ENCODE measurements at places on chromosomes 4 and X.
A peak's percentile ranks its signal among the peaks of the same experiment; 100 is the strongest.

- peak overlapping the region; percentile 52 for H3K27ac ChIP-seq
- DNase-seq, result peak; percentile 11
- no peak overlapping the region for H3K4me3 ChIP-seq
These were observed 55.0 kb downstream of the SYTL5 start for GRCh38 chrX:38061335-38061734.

DNA sequence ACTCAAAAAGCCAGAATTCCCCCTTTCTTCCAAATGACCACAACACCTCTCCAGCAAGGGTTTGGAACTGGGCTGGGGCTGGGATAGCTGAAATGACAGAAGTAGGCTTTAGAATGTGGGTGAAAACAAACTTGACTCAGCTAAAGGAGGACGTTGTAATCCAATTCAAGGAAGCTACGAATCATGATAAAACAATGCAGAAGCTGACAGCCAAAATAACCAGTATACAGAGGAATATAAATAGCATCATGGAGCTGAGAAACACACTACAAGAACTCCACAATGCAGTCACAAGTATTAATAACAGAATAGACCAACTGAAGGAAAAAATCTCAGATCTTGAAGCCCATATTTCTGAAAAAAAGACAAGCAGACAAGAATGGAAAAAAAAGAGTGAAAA, 95.8 kb upstream of the TET2 start:
- H3K27ac ChIP-seq, result no peak overlapping the region
- H3K4me3 ChIP-seq, result no peak overlapping the region
- no peaks in the 10 kb centered on the region for H3K36me3 ChIP-seq
- H3K27me3 ChIP-seq, result no peaks in the 10 kb centered on the region

DNA sequence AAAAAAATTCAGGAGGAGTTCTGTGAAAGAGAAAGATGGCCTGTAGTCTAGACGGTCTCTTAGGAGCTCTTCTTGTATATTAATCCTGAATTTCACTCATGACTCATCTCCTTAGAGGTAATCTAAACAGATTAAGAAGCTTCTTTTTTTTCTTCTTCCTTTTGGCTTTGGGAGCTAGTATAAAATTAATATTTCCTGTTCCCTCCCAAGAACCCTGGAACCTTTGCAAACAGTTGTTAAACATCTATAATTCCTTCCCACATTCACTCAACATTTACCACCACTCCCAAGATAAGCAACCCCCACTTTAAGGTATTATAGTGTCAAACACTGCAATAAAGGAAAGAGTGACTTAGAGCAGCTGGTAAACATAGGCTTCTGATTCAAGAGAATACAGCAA, 146.4 kb upstream of the EDNRA start:
- H3K36me3 ChIP-seq, result no peaks in the 10 kb centered on the region
- H3K27ac ChIP-seq, result peak overlapping the region; percentile 29
- no peak overlapping the region for H3K4me3 ChIP-seq
- H3K4me1 ChIP-seq, result no peaks in the 10 kb centered on the region

DNA sequence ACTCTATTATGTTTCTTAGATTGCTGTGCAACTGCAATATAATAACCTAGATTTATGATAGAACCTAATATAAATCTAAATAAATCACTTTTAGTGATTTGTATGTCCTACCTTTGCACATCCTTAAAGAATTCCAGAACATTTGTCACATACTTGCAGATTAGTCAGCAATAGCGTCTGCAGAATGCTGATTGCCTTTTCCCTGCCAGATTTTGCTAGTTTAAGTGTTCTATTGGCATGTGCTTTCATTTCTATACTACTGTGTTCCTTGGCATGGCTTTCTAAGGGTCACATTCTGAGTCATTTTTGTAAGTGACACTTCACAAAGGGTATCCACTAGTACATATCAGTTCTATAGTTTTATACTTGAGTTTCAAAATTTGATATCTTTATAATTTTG, 303.1 kb upstream of the GIMD1 start:
- no peak overlapping the region for H3K27ac ChIP-seq
- H3K36me3 ChIP-seq, result no peaks in the 10 kb centered on the region
- DNase-seq, result no peak
- H3K4me3 ChIP-seq, result no peak overlapping the region
- no peaks in the 10 kb centered on the region for H3K27me3 ChIP-seq
- no peaks in the 10 kb centered on the region for H3K4me1 ChIP-seq

DNA sequence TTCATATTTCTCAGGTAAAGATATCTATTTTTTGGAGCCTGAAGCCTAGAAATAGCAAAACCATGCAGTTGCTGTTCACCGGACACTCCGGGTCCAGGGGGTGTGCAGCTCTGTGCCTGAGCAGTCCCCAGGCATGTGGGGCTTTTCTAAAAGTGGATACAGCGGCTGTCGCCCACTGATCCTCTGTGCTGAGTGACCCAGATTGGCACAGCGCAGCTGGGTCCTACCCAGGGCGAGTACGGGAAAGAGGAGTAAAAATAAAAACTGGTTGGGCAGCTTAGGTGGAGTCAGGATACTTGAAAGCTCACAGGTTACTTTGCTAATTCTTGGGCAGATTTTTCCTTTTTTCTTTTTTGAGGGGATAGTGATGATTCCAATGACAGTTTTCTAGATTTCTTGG, 118.8 kb downstream of the UCHL1 start:
- H3K27ac ChIP-seq, result no peak overlapping the region
- no peaks in the 10 kb centered on the region for H3K36me3 ChIP-seq
- DNase-seq, result no peak
- no peaks in the 10 kb centered on the region for H3K4me1 ChIP-seq

DNA sequence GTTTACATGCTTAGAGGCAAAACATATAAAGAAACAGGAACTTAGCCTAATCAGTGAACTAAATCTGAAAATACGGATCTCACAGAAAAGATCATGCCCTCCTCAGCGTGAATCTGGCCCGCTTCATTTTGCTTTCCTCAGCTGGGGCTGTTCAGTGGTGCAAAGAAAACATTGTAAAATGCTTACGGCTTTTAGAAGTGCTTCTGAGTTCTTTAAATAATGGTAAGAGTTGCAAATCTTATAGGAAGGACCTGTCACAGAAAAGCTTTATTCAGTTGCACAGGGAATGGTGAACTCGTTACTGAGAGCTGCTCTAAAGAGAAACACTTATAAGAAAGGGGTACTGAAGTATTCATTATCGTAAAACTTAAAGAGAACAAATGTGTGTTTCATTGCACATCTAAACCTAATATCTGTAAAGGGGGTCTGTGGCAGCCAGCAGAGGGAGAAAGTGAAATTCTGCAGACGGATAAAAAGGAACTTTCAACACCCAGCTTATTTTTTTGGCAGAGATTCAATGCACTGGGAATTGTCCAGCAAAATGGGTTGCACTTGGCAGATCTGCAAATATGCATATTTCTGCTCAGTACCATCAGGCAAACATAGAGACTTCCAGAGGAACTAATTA, 139.2 kb upstream of the ANK2 start:
- no peaks in the 10 kb centered on the region for H3K36me3 ChIP-seq
- H3K27me3 ChIP-seq, result no peaks in the 10 kb centered on the region
- no peak overlapping the region for H3K27ac ChIP-seq
- no peaks in the 10 kb centered on the region for H3K4me1 ChIP-seq
- no peak overlapping the region for H3K4me3 ChIP-seq

DNA sequence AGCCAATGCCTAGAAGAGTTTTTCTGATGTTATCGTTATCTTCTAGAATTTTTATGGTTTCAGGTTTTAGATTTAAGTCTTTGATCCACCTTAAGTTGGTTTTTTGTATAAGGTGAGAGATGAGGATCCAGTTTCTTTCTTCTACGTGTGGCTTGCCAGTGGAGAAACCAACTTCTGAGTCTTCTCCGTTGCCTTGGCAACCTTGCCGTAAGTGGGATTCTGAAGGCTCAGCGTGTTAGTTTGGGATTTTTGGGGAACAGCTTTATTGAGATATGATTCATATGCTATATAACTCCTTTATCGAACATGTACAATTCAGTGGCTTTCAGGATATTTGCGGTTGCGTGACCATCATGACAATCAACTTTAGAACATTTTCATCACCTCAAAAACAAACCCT, 17.7 kb downstream of the SMS start:
- H3K27ac ChIP-seq, result no peak overlapping the region
- H3K4me1 ChIP-seq, result peaks cover 16% of the 10 kb centered on the region
- no peaks in the 10 kb centered on the region for H3K36me3 ChIP-seq
- no peak overlapping the region for H3K4me3 ChIP-seq
- H3K27me3 ChIP-seq, result no peaks in the 10 kb centered on the region
- no peak for DNase-seq

GRCh38 chrX:134743091-134743490, 84.8 kb upstream of the PLAC1 start:
- H3K4me1 ChIP-seq, result no peaks in the 10 kb centered on the region
- H3K27ac ChIP-seq, result no peak overlapping the region
- H3K4me3 ChIP-seq, result no peak overlapping the region

DNA sequence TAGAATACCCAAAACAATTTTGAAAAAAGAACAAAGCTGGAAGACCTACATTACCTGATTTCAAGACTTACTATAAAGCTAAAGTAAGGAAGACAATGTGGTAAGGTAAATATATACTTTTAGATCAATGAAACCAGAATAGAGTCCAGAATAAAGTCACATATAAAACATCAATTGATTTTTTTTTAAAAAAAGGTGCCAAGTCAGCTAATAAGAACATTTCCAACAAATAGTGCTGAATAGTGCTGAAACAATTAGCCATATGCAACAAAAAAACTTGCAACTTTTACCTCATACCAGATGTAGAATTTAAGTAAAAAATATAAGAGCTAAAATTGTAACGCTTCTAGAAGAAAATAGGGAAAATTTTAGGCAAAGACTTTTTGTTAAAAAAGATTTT, 73.0 kb upstream of the PDHA1 start:
- no peak overlapping the region for H3K4me3 ChIP-seq
- no peak overlapping the region for H3K27ac ChIP-seq
- DNase-seq, result no peak
- no peaks in the 10 kb centered on the region for H3K36me3 ChIP-seq

- H3K36me3 ChIP-seq, result no peaks in the 10 kb centered on the region
- DNase-seq, result no peak
- no peak overlapping the region for H3K27ac ChIP-seq
- no peaks in the 10 kb centered on the region for H3K27me3 ChIP-seq
These were observed 26.7 kb upstream of the TBC1D19 start for GRCh38 chr4:26557164-26557563.

DNA sequence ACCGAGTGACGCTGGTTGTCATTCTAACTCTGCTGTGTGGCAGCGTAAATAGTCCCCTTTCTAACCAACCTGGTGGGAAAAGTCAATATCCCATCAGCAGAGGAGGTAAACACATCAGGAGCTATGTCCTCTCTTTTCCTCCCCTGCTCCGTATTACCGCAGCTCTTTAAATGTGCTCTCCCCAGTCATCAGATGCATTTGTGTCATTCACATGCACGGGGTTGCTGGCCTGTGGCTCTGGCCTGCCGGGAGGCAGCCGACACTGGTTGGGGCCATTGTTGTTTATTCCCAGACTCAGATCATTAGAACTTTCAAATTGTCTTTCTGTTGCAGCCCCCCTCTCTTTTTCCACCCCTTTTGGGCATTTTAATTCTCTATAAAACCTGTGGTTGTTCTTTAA, 21.9 kb downstream of the ARX start:
- no peaks in the 10 kb centered on the region for H3K27me3 ChIP-seq
- H3K36me3 ChIP-seq, result no peaks in the 10 kb centered on the region
- no peaks in the 10 kb centered on the region for H3K4me1 ChIP-seq
- no peak overlapping the region for H3K4me3 ChIP-seq

DNA sequence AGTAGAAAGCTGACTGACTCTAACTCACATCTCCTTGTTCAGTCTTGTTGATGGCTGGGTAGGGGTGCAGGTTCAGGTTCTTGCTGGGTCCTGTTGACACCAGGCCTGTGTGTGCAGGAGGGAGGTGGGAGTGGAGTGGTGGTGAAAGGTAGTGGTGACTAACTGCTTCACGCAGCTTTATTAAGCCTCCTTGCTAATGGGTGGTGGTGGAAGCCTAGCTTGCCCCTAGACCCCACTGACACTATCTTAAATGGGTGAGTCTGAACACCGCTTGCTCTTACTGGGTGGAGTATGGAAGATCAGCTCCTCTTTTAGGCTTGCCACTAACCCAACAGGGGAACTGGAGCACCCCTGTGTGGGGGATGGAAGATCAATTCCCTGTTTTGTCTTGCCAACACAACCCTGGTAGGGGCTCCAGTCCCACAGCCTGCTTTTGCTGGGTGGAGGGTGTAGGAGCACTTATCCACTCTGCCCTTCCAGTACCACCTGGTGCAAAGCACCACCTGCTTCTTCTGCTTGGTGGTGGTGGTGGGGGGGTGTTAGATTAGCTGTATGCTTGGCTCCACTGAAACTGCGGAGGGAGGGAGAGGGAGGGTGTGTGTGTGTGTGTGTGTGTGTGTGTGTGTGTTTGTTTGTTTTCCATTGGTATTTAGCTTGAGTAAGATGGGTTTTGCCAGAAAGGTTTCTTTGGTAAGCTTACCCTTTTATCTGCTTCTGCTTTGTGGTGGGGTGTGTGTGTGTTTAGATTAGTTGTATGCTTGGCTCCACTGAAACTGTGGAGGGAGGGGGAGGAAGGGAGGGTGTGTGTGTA, 25.6 kb downstream of the KDM6A start:
- no peaks in the 10 kb centered on the region for H3K4me1 ChIP-seq
- no peak overlapping the region for H3K27ac ChIP-seq
- no peak for DNase-seq
- H3K27me3 ChIP-seq, result no peaks in the 10 kb centered on the region

- DNase-seq, result no peak
- H3K4me1 ChIP-seq, result no peaks in the 10 kb centered on the region
- H3K27me3 ChIP-seq, result no peaks in the 10 kb centered on the region
- H3K27ac ChIP-seq, result no peak overlapping the region
- H3K36me3 ChIP-seq, result no peaks in the 10 kb centered on the region
These were observed 55.9 kb downstream of the UGT2A2 start for GRCh38 chr4:69583543-69583942.

- DNase-seq, result no peak
- H3K36me3 ChIP-seq, result no peaks in the 10 kb centered on the region
- H3K4me3 ChIP-seq, result no peak overlapping the region
- H3K27me3 ChIP-seq, result no peaks in the 10 kb centered on the region
These were observed 28.8 kb downstream of the NEK1 start for GRCh38 chr4:169583563-169583962.

- H3K27me3 ChIP-seq, result no peaks in the 10 kb centered on the region
- H3K4me3 ChIP-seq, result no peak overlapping the region
- DNase-seq, result no peak
- H3K36me3 ChIP-seq, result no peaks in the 10 kb centered on the region
- no peak overlapping the region for H3K27ac ChIP-seq
These were observed 73.5 kb downstream of the GLUD2 start for GRCh38 chrX:121120690-121121605.

DNA sequence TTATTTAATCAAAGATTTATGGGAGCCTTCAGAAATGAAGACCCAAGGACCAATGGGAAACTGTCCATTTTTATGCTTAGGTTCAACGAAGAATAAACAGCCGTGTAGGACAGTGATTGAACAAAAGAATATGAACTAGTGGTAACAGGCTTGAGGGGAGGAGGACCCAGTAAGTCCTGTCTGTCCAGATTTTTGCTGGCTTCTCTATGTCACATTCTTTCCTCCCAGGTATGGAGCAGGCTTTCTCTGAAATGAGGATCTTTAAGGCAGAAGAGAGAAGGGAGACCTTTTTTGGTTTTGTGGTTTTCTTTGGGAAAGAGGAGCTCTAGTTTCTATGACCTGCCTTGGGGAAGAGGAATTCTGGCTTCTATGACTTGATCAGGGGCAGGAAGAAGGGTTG, 74.1 kb downstream of the BANK1 start:
- peaks cover 13% of the 10 kb centered on the region for H3K4me1 ChIP-seq
- H3K27me3 ChIP-seq, result no peaks in the 10 kb centered on the region
- no peaks in the 10 kb centered on the region for H3K36me3 ChIP-seq
- H3K4me3 ChIP-seq, result no peak overlapping the region
- peak overlapping the region; percentile 85 for H3K27ac ChIP-seq
- DNase-seq, result no peak

- no peaks in the 10 kb centered on the region for H3K27me3 ChIP-seq
- DNase-seq, result no peak
- H3K36me3 ChIP-seq, result no peaks in the 10 kb centered on the region
- no peak overlapping the region for H3K27ac ChIP-seq
- no peak overlapping the region for H3K4me3 ChIP-seq
These were observed 312.6 kb upstream of the FTHL17 start for GRCh38 chrX:31384471-31384870.

Data from hepatocyte (in vitro differentiated cells).